ENCODE measurements at places on chromosomes 5 and 9.

DNA sequence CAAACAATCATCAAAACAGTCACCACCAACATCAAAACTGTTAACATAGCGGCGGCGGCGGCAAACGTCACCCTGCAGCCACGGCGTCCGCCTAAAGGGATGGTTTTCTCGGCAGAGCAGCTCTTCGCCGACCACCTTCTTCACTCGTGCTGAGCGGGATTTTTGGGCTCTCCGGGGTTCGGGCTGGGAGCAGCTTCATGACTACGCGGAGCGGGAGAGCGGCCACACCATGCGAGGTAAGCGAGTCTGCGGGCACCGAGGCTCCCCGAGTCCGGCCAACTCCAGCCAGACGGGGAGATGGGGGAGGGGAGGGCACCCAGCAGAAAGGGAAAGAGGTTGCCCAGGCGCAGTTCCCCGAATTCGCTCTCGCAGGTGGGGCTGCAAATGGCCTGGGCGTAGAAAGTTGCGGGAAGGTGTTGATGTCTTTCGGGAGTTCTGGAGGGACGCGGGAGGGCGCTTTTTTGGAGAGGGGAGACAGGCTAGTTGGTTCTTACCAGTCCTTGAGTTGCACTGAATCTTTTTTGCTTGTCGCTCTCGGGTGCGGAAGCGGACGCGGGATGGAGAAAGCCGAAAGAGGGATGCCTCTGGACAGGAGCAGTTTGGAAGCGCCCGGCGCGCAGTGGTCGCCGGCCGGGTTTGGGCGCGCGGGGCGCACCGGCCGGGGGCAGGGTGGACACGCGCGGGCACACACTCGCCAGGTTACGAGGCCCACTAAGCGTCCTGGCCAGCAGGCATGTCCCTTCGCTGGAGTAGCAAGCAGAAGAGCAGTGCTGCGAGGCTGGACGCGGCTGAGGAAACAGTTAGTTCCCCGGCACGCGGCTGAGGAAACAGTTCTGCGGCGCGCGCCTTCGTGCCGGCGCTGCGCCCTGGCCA is 849 bp downstream of the RORB start:
- no peak for DNase-seq

- DNase-seq: no peak
Measured at GRCh38 chr5:155831491-155831890, 495.5 kb upstream of the SGCD start.

DNA sequence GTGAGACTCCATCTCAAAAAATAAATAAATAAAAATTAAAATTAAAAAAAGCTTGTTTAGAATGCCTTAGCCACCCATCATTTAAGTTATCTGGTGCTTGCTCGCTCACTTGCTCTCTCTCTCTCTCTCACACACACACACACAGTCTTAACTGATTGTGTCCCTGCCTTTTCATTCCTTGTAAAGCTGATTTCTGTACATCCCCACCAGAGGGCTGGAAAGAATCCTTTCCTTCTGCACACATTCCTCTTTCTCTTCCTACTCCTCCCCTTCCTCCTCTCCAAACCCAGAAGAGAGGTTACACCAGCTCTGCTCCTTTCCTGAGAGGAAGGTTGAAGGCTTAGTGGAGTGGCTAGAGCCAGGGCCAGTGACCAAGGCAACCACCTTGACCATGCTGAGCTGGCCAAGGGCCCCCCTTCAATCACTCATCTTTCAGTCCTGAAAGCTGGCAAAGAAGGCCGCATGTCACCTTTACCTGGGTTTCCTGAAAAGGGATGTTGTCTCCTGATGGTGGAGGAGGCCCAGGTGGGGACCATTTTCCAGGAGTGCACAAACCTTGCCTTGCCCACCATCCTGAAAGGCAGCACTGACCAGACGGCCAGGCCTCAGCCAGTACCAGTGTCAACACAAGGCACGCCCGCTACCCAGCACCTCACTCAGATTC is 25.6 kb downstream of the STK10 start:
- DNase-seq: no peak

GRCh38 chr5:142170254-142170953 is 61.8 kb downstream of the NDFIP1 start:
- DNase-seq: no peak

DNA sequence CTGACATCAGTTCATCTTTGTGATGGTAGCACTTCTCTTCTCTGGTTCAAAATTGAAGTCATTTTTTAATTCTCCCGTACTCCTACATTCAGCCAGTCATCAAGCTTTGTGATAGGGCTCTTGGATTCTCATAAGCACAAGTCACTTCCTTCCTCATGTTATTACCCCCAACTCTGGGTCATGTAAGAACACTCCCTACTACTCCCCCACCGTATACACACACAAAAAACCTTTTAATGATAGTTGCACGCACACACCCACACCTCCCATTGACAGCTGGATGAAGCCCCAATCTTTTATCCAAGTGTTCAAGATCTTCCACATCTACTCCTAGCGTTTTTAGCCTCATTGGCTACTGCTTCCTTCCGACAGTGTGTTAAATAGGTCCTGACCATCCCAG is 16.8 kb downstream of the KDM3B start:
- no peak for DNase-seq

- DNase-seq: no peak
Measured at GRCh38 chr5:118193194-118193905, 795.0 kb downstream of the DTWD2 start.

DNA sequence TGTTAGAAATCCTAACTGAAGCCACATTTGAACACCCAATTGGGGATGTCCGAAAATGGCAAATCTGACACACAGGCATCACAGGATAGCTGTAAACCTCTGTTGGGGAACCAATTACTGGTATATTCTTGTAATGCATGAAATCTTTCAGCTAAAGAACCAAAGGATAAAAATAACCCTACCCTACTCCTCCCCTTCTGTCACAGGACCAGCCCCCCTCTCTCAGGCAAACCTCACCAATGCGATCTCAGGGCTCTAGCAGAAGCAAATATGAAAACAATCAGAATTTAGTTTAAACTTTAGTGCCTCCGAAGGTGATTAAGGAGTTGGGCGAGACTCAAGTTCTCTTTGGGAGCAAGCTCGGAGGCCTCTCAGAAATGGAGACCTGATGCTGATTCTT is 499.3 kb downstream of the SPOCK1 start:
- no peak for DNase-seq

- DNase-seq: no peak
Measured at GRCh38 chr5:96527768-96528661, 95.0 kb upstream of the PCSK1 start.

DNA sequence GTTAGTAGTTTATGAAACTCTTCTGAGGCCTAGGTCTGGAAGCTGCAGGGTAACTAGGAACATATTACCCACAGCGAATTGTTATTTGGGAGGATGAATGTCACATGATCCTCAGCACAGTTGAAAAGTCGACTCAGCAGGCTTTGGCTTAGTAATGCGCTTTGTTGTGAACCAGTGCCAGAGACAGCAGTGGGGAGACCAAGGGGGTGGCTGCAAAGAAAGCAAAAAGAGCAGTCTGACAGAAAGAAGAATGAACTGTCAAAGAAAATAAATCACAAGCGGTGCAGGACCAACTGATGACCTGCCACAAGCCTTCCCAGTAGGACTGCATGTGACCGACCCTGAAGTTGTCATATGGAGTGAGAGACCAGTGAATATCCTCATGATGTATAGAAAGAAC is 170.0 kb downstream of the CCDC171 start:
- DNase-seq: peak; percentile 15

DNA sequence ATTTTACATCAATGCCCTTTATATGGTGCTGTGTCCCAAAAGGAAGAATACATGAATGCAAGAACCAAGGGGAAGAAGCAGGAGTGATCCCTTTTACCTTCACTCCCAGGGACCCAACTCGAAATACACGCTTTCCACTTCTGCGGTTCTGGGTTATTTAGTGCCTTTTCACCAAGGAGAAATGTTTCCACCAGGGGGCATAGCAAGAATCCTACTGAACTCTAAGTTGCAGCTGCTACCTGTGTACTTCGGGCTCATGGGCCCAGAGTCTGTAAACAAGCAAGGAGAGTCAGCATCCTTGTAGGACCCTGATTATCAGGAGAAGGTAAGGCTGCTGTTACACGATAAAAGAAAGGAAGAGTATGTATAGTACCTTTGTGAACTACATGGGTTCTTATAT is 45.7 kb downstream of the DPYSL3 start:
- no peak for DNase-seq

DNA sequence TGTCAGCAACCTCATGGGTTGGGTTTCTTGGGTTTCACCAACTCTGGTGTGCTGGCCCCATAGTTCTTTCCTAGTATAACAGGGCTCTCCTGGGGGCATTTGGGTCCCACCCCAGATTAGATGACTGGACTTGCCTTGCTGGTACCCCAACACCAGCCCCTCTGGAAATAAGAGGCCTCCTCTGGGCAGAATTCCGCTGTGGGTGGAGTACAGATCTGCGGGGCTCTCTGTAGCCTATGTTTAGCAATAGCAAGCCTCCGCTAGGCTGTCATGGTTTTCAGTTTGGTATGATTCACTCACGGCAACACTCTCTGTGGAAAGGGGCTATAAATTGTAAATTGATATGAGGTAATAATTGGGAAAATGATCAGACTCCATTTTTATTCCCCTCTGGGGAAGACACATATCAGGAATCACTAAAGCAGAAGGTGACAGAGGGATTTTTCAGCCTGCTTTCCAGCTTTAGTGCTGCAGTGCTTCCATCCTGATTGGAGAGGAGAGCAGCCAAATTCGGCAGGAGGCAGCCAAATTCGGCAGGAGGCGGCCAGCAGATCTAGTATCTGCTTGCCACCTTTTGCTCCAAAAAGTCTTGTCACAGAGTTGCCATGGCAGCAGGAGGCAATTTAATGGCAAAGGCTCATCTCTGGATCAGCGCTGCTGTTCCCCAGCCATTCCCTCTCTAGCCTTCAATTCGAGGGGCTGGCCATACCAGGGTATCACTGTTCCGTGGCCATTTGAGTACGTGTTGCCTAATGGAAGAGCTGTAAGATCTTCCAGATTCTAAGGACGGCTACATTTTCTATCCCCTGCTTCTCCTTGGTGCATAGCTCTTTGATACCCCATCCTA is 84.6 kb downstream of the SLC44A1 start:
- no peak for DNase-seq

DNA sequence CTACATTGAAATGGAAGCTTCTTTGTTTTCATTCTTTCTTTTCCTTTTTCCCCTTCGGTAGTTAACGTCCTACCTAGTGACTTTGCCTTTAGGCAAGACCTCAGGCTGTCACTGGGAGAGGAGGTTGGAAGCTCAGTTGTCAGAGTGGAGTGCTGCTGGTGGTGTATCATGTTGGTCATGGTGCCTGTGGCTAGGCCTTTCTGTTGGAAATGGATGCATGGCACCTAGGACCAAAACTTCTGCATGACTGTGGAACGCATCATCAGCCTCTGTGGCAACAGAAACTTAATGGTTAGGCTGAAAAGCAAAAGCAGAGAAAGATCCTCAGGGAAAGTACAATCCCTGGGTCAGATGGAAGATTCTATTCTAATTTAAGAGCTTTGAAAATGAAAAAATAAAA is 57.9 kb downstream of the OSTF1 start:
- no peak for DNase-seq

DNA sequence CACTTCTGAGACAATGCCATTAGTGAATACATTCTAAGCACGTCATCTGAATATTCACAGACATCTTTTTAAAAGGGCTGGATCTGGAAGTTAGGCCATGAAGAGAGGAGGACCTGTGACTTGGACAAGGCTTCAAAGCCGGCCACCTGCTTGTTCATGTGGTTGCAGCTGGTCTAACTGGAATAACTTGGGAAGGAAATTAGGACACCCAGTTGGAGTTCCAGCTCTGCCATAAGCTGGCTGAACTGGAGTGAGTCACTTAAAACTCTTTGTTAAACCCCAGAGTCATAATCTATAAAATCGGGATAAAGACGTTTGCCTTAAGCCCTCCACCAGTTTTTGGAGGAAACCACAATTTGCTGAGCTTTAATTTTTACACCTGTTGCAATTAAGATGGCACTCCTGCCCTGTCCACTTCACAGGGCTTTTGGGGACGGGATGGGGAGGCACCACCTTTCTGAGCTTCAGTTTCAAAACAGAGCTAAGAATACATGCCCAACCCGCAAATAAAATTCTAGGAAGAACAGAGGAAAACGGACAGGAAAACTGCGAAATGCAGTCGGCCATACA is 536 bp upstream of the STX17 start:
- DNase-seq: no peak

GRCh38 chr5:29822521-29822920 is 1371.0 kb upstream of the CDH6 start:
- no peak for DNase-seq

DNA sequence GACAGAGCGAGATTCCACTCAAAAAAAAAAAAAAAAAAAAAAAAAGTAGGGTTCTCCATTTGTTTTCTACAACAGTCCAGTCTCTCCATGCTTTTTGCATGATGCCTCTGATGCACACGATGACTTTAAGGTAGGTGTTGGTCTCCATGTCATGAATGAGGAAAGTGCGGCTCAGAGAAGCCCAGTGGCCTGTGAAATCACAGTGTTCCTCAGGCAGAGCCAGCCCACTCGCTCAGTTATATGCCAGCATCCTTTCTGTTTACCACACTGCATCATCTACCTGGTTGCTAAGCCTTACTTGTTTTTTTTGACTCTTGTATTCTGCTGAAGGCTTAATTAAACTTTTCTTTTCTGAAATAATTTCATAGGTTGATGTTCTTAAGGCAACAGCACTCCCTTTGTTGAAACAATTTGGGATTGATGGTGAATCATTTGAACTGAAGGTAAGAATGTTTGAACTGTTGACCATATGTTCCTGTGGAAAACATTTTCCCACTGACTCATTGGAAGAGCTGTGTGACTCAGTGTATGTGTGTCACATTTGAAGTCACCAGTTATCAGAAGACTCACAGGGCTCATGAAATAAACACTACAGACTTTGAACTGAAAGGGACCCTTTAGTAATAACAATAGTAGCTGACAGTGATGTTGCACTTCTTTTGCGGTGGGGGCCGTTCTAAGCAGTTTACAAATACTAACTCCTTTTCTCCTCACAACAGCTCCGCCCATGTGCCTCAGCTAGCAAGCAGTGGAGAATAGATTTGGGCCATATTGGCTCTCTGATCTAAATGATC is 40.2 kb downstream of the RCL1 start:
- DNase-seq: peak; percentile 100

GRCh38 chr5:73420666-73421065 is 27.9 kb downstream of the FOXD1 start:
- no peak for DNase-seq

- DNase-seq: no peak
Measured at GRCh38 chr9:114791736-114792135, 14.1 kb downstream of the TNFSF15 start.

DNA sequence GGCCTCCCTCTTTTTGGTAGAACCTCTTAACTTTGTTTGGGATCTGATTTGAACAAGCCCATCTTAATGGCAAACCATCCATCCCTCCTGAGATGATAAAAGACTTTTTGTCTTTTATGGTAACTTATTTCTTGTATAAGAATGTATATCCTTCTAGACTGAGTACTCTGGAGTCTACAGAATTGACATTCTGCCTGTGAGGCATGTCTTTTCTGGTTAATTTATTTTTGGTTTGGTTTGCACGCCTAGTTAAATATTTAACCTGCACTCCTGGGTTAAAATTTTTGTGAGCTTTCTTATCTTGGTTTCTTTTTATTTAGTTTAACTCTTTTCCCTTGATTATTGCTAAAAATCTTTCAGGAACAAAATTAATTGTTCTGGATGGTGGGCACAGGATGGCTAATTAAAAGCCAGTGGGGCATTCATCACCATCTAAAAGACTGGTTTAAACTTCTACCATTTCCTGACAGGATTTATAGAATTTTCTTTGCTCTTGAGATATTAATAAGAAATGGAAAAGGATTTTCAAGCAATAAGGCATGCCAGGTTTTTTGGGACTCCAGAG is 50.3 kb downstream of the PHAX start:
- no peak for DNase-seq

All from non-pigmented ciliary epithelial cell (primary cell).